ENCODE measurements at places on chromosomes 5 and 9.
A peak's percentile ranks its signal among the peaks of the same experiment; 100 is the strongest.

- DNase-seq = no peak
These were observed 31.9 kb upstream of the IL12B start for GRCh38 chr5:159362220-159362619.

DNA sequence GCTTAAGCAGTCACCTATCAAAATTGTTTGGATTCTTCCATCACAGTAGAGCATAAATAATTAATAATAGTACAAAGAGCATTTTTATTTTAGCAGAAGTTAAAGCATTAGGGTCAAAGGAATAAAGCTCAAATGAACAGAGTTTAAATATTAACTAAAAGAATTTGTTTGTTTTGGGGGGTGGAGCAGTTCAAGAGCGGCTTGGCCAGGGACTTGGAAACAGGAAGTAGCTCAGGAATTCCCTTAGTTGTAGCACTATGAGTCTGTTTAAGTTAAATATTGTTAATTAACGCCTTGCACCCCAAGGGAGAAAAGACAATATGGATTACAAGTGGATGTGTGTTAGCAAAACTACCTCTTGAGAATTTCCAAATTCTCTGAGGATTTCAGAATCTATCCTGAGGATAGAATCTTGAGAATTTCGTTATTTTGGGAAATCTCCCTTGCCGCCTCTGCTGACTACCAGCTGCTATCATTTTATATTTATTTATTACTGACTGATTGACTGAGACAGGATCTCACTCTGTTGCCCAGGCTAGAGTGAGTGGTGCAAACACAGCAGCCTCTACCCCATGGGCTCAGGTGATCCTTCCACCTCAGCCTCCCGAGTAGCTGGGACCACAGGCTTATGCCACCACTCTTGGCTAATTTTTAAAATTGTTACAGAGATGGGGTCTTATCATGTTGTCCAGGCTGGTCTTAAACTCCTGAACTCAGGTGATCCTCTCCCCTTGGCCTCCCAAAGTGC lies 96.7 kb upstream of the CHD1 start:
- DNase-seq = no peak

DNA sequence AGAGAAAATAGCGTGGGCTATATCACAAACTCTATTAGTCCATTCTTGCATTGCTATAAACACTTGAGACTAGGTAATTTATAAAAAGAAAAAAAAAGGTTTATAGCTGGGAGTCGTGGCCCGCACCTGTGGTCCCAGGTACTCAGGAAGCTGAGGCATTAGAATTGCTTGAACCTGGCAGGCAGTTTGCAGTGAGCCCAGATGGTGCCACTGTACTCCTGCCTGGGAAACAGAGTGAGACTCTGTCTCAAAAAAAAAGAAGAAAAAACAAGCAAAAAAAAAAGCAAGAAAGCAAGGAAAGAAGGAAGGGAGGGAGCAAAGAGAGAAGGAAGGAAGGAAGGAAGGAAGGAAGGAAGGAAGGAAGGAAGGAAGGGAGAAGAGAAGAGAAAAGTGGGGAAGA lies 904.2 kb upstream of the EDIL3 start:
- DNase-seq = no peak

DNA sequence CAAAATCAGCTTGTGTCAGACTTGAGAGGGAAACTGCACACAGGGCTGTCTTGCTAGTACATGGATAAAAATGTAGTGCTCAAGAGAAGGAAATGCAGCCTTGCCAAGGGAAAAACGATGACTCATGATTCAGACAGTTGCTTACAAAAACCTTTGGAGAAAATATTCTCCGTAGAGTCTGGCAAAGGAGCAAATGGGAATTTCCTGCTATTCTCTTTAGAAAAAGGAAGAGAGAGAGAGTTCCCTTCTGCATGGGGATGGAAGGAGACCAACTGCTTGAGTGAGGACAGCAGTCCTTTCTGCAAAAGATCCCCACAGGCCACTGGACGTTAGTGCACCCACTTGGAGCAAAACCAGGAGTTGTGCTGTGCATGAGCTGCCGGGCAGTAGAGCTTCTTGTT lies 7.6 kb downstream of the IFNB1 start:
- DNase-seq = peak; percentile 46

DNA sequence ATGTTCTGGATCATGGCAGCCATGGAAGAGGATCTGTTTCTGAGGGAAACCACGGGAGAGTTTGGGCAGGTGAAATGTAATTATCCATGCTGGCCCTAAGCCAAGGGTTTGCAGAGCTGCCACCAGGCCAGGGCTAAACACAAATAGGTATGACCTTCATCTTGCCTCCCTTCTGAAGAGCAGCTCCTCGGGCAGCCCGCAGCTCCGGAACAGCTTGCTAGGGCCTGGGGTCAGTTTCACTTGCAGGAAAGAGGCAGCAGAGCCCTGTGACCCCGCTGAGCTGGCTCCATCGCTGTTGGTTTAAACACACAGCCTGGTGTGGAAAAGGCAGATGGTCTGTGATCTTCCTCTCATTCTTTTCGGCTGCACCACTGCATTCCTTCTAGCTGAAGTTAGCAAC lies 141.4 kb downstream of the TMEM38B start:
- DNase-seq = no peak

- no peak for DNase-seq
These were observed 58.5 kb downstream of the CNTRL start for GRCh38 chr9:121133104-121133816.

- no peak for DNase-seq
These were observed 1.4 kb downstream of the RPS6 start for GRCh38 chr9:19378647-19379046.

GRCh38 chr5:1299961-1300360 lies 5.1 kb upstream of the TERT start:
- no peak for DNase-seq

- DNase-seq = no peak
These were observed 102.2 kb downstream of the DEPDC1B start for GRCh38 chr5:60597572-60598320.

DNA sequence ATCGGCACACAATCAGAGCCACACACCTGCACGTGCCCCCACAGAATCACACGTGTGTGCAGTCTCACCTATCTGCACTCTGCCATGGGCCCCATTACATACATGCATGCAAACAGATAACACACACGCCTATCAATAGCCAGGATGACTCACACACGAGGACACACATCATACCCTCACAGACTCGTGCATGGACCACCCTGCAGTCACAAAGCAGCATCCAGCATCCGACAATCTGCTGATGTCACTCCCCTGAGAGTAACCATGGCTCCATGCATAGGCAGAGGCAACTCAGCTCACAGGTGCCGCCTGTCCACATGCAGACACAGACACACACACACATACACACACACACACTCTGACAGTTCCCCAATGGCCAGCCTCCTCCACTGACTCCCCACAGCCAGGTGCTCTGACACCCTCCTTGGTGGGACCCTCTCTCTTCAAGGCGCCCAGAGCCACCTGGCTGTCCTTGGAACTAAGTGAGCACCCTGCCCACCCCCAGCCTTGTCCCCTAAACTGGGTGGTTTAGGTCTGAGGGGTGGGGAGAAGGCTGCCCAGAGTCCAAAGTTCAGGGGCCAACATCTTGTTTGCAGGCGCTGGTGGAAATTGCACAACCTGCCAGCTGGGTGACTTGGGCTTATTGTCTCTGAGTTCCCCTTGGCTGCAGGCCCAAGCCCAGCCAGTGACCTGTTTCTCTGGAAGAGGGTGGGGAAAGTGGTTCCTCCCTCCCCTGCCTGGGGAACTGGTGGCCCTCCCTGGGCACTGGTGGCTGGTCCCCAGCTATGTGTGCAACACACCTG lies 34.6 kb upstream of the NEK6 start:
- DNase-seq = no peak

GRCh38 chr9:131959056-131959455 lies 120.6 kb downstream of the MED27 start:
- DNase-seq = no peak

- DNase-seq = no peak
These were observed 130.2 kb downstream of the DNAH5 start for GRCh38 chr5:13814301-13814700.

- no peak for DNase-seq
These were observed 249.5 kb upstream of the PTGER4 start for GRCh38 chr5:40430101-40430710.

DNA sequence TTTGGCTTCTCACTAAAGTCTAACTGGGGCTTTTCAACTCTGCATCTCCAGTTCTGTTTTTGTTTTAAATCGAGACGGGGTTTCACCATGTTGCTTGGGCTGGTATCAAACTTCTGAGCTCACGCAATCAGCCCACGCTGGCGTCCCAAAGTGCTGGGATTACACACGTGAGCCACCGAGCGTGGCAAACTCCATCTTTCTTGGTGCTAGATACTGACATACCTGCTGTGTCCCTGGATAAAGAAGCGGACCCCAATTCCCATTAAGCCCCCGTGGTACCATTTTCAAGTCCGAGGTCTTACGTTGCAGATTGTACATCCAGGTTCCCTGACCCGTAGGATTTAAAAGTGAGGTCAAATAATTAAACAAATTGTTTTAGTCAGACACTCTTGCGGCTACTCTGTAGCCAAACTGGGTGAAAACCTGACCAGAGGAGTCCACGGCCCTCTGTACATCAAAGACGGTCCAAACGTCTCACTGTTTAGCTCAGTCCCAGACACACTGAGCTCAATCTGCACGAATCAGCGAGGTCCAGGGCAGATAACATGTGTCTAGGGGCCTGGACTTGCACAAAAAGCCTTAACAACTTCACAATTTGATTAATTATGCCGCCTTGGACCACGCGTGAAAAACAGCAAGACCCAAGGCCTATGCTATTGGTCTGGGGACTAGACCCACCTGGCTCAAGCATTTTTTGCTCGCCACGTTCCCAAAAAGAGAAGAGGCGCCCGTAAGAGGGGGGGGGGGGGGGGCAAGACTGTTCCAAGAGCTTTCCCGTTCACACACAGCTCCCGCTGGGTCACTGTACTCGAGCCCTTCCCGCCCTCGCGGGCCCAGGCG lies 727 bp upstream of the DNAJA1 start:
- DNase-seq = no peak

- no peak for DNase-seq
These were observed 459.2 kb upstream of the RGMB start for GRCh38 chr5:98314292-98314691.

All from HEK293T (cell line).